ENCODE measurements at places on chromosomes 5 and 9.

DNA sequence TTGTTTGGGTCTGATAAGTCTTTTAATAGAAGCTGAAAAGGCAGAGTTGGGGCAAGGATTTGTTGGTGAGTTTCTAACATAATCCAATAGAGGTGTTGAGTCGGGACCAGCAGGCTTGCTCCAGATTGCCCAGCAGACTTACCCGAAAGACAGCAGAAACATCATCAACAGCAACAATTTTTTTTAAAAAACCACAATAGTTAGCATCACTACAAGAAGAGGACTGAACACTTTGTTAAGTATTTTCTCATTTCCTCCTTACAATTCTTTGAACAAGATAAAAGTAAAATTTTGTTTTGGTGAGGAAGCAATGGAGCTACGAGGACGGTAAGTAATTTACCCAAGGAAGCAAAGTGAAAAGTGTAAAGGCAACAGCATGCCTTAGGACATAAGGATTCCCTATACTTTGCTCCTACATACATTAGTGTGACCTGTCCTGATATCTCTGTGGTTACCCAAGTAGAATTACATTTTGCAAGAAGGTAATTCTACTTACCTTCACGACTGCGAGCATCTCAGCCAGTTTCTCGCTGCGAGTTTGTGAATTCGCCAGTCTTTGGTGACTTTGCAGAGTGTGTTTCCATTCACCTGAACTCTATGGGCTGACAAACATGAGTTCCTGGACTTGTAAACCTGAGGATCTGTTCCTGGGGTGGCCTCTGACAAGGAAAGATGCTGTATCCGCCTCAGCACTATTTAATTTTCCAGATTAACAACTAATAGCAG lies 13.2 kb downstream of the ITK start:
- no peak for DNase-seq

- no peak for DNase-seq
Measured at GRCh38 chr9:127076860-127077643, 45.4 kb downstream of the ANGPTL2 start.

GRCh38 chr5:112154940-112155686 lies 264.0 kb downstream of the EPB41L4A start:
- DNase-seq, result peak; percentile 51

DNA sequence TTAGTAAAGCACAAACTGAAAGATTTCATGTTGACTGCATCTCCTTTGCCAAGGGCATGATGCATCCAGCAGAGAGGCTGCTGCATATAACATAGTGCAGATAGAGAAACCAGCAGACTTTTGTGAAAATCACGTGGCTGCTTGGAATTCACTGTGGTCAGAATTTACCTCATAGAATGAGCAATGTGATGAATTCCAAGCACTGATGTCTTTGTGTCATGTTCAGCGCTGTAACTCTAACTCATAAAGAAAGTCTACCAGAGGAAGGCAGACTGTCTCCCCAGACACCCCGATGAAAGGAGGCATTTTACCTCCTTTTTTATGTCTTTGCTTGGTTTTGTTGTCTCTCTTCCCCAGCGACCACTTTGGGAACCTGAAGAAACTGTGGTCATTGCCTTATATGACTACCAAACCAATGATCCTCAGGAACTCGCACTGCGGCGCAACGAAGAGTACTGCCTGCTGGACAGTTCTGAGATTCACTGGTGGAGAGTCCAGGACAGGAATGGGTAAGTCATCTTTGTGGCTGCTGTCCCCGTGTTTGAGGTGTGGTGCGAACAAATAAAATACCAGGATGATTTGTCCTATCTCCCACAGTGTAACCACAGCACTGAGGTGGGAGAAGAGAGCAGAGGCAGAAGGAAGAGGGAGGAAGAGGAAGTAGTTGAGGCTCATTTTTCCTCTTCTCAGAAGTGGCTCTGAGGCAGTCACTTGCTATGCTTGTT lies 42.0 kb downstream of the ITK start:
- DNase-seq, result peak; percentile 50

GRCh38 chr5:158560170-158560569 lies 539.5 kb downstream of the EBF1 start:
- peak; percentile 55 for DNase-seq

All from EL (cell line).